ENCODE measurements at places on chromosomes 2 and 18.
A peak's percentile ranks its signal among the peaks of the same experiment; 100 is the strongest.

GRCh38 chr2:149466635-149467034 is 120.9 kb downstream of the MMADHC start:
- H3K27me3 ChIP-seq, result no peaks in the 10 kb centered on the region
- no peaks in the 10 kb centered on the region for H3K36me3 ChIP-seq
- no peak for DNase-seq
- H3K4me1 ChIP-seq, result no peaks in the 10 kb centered on the region
- H3K4me3 ChIP-seq, result no peak overlapping the region
- no peak overlapping the region for H3K27ac ChIP-seq

DNA sequence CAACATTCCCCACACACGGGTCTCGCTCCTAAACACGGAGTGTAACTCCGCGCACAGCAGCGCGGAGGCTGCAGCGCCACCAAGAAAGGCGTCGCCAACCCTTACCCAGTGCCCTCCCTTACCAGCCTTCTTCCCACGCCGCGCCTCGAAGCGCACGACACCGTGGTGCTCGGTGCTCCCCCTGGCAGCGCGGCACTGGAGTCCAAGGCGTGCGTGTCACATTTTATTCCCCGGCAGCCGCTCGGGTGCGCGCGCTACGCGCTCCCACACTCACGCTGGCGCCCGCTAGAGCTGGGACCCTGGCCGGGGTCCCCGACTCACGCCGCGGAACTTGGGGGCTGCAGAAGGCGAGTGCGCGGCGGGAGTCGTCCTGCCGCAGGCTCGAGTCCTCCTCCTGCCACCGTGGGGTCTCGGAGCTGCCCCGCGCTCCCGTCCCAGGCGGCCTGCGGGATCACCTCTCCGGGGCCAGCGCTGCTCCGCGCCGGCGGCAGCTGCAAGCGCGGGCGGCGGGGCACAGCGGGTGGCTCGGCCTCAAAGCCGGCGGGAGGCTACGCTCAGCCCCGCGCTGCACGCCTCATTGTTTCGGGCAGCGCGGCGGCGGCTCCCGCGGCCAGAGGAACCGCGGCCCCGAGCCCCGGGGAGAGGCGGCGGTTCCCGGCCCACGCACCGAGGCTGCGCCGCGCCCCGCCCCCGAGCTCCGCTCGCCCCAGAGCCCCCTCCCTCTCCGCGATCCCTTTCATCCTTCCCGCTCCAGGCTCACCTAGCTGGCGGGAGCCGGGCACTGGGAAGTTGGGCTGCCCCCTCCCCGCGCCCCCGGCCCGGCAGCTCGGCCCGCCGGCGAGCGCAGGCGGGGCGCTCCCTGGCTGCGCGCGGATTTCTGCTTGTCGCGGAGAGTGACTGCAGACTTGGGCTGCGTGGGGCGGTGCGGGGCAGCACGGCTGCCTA is at the start of gene ST6GAL2:
Gene ST6GAL2 (minus strand): TSS at position 197 of the 945 bp plus-strand sequence. CDS start 42,190 bp downstream, outside the sequence.
- no peak within 1 kb of the TSS for H3K27ac ChIP-seq
- no peaks in the 10 kb centered on the region for H3K27me3 ChIP-seq
- H3K4me1 ChIP-seq, result peaks cover 24% of the 10 kb centered on the region
- peak within 1 kb of the TSS; percentile 14 for H3K4me3 ChIP-seq
- DNase-seq, result no peak

- no peaks in the 10 kb centered on the region for H3K4me1 ChIP-seq
- DNase-seq, result no peak
- no peak overlapping the region for H3K4me3 ChIP-seq
- H3K27ac ChIP-seq, result no peak overlapping the region
- no peaks in the 10 kb centered on the region for H3K27me3 ChIP-seq
These were observed 1.5 kb downstream of the IL36B start for GRCh38 chr2:113050921-113051895.

GRCh38 chr18:45793264-45793965 is 32.1 kb upstream of the SIGLEC15 start:
- H3K4me3 ChIP-seq, result no peak overlapping the region
- no peaks in the 10 kb centered on the region for H3K4me1 ChIP-seq
- H3K36me3 ChIP-seq, result no peaks in the 10 kb centered on the region
- DNase-seq, result no peak
- no peaks in the 10 kb centered on the region for H3K27me3 ChIP-seq

DNA sequence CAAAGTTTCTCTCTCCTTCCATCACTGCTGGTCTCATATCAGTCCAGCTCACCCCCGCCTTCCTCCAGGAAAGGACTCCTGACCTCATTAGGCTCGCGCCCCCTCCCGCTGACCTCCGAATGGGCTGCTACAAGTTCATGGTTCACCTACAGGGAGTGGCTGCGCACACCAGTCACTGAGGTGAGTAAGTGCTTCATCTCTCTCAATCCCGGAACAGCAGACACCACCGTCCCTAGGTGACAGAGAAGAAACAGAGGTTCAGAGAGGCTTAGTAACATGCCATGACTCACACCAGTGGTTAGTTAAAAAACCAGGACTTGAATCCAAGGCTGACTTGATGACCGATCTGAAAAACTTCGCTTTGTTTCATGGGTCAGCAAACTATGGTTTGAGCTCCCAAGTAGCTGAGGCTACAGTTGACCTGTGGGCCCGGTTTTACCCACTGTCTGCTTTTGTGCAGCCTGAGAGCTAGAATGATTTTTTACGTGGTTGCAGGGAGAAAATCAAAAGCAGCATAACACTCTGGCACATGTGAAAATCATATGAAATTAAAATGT is 42.0 kb downstream of the ZFP36L2 start:
- no peak overlapping the region for H3K27ac ChIP-seq
- H3K27me3 ChIP-seq, result no peaks in the 10 kb centered on the region
- peaks cover 20% of the 10 kb centered on the region for H3K4me1 ChIP-seq
- no peak for DNase-seq

- no peak overlapping the region for H3K27ac ChIP-seq
- H3K27me3 ChIP-seq, result no peaks in the 10 kb centered on the region
- no peak for DNase-seq
- no peak overlapping the region for H3K4me3 ChIP-seq
These were observed 224.5 kb downstream of the TTC32 start for GRCh38 chr2:19677215-19677777.

- H3K4me1 ChIP-seq, result no peaks in the 10 kb centered on the region
- H3K27me3 ChIP-seq, result no peaks in the 10 kb centered on the region
- no peak for DNase-seq
These were observed 22.7 kb downstream of the LDLRAD4 start for GRCh38 chr18:13241083-13241892.

GRCh38 chr2:96802721-96803120 is 13.3 kb upstream of the CNNM3 start:
- peaks cover 19% of the 10 kb centered on the region for H3K4me1 ChIP-seq
- H3K27me3 ChIP-seq, result no peaks in the 10 kb centered on the region
- H3K4me3 ChIP-seq, result no peak overlapping the region
- no peak for DNase-seq
- H3K36me3 ChIP-seq, result peaks cover 6% of the 10 kb centered on the region
- H3K27ac ChIP-seq, result no peak overlapping the region

DNA sequence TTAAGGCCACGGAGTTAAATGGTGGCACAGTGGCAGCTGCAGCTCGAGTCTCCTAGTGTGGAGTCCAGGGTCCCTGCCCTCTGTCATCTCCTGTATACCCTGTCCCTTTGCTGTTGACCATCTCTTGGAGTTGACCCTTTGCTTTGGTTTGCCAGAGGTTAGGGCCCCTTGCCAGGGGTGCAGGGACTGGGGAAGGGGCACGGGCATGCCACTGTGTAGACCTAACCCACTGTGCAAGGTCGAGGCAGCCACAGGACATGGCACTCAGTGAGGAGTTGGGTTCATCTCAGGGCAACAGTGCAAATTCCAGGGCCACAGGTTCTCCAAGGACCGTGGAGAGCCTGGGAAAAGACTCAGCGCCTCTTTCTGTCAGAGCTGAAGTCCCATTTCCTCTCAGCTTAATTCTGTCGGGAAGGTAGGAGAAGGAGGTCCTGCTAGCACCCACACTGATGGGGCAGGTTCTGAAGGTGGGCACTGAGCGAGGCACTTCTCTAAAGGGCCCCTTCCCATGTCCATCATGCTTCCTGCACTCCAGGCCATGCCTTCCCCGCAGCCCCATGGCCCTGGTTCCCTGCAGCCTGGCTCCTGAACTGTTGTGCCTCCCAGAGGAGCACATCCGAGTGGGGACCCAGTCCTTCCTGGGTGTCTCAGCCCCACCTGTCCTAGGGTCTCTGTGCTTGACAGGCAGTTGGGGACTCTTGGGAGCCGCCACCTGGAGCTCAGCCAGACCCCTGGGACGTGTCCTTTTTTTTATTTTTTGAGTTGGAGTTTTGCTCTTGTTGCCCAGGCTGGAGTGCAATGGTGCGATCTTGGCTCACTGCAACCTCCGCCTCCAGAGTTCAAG is 2.8 kb downstream of the KHK start:
- H3K27ac ChIP-seq, result no peak overlapping the region
- H3K4me3 ChIP-seq, result no peak overlapping the region
- peaks cover 22% of the 10 kb centered on the region for H3K4me1 ChIP-seq

GRCh38 chr2:215622837-215623236 is 187.0 kb upstream of the FN1 start:
- no peaks in the 10 kb centered on the region for H3K36me3 ChIP-seq
- no peaks in the 10 kb centered on the region for H3K27me3 ChIP-seq
- H3K4me3 ChIP-seq, result no peak overlapping the region
- DNase-seq, result no peak
- no peak overlapping the region for H3K27ac ChIP-seq
- peaks cover 11% of the 10 kb centered on the region for H3K4me1 ChIP-seq

- no peak for DNase-seq
- H3K36me3 ChIP-seq, result no peaks in the 10 kb centered on the region
- H3K27me3 ChIP-seq, result no peaks in the 10 kb centered on the region
- no peaks in the 10 kb centered on the region for H3K4me1 ChIP-seq
- H3K27ac ChIP-seq, result no peak overlapping the region
- H3K4me3 ChIP-seq, result no peak overlapping the region
These were observed 730.8 kb downstream of the DCC start for GRCh38 chr18:53070788-53071187.

DNA sequence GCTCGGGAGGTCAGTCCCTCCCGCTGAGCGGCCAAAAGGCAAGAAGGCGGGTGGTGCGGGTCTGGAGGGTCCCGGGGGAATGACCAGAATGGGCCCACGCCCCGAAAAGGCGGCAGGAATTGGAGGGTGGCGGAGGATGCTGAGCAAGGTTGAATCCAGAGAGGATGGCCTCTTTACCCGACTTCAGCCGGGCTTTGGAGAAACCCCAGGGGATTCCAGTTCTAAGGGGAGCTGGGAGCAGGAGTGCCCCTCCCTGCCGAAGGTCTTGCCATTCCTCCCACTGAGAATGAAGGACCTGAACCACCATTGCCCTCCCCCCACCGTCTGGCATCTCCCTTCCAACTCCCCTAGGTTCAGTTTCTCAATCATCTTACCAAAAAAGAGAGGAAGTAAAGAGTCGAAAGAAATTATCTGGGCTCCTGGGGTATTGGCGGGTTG is 38.9 kb upstream of the ATP6V1B1 start:
- no peak overlapping the region for H3K4me3 ChIP-seq
- no peaks in the 10 kb centered on the region for H3K36me3 ChIP-seq
- no peaks in the 10 kb centered on the region for H3K4me1 ChIP-seq
- peaks cover 90% of the 10 kb centered on the region for H3K27me3 ChIP-seq

- no peak overlapping the region for H3K27ac ChIP-seq
These were observed 12.3 kb upstream of the TEX51 start for GRCh38 chr2:126886211-126886915.

GRCh38 chr2:51734115-51734514 is 702.2 kb upstream of the NRXN1 start:
- H3K4me1 ChIP-seq, result no peaks in the 10 kb centered on the region
- no peak overlapping the region for H3K4me3 ChIP-seq
- no peaks in the 10 kb centered on the region for H3K27me3 ChIP-seq
- no peaks in the 10 kb centered on the region for H3K36me3 ChIP-seq
- no peak overlapping the region for H3K27ac ChIP-seq
- no peak for DNase-seq

- no peaks in the 10 kb centered on the region for H3K4me1 ChIP-seq
- H3K27me3 ChIP-seq, result no peaks in the 10 kb centered on the region
- H3K27ac ChIP-seq, result no peak overlapping the region
- no peaks in the 10 kb centered on the region for H3K36me3 ChIP-seq
- no peak for DNase-seq
- no peak overlapping the region for H3K4me3 ChIP-seq
These were observed 106.9 kb upstream of the PPP1CB start for GRCh38 chr2:28644760-28645159.

DNA sequence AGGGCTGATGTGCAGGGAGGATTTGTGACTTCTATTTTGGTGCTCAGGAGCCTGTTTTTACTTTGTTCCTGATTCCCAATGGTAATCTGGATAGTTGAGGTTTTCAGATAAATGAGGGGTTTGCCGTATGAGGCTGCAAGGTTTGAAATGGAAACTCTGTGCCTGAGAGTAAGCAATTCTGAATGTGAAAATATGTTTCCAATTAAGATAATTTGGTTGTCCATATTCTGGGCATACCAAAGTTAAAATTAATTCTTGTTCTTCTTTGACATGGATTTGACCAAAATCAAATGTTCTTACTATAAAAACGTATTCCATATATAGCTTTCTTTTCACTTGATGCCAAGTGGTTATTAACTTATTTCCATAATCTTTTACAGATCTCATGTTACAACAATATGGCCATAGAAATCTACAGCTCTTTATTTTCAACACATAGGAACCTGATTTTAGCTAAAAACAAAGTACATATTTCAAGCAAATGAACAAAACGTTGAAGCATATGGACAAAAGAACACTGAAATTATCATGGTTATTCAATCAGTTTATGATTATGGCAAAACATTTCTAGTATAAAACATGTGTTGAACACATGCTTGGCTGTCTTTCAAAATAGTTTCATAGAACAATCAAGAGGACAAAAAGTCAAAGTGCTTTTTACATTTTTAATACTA is 63.4 kb upstream of the ARHGAP28 start:
- H3K4me1 ChIP-seq, result no peaks in the 10 kb centered on the region
- H3K36me3 ChIP-seq, result no peaks in the 10 kb centered on the region
- no peak overlapping the region for H3K4me3 ChIP-seq
- H3K27me3 ChIP-seq, result no peaks in the 10 kb centered on the region
- no peak overlapping the region for H3K27ac ChIP-seq
- no peak for DNase-seq

DNA sequence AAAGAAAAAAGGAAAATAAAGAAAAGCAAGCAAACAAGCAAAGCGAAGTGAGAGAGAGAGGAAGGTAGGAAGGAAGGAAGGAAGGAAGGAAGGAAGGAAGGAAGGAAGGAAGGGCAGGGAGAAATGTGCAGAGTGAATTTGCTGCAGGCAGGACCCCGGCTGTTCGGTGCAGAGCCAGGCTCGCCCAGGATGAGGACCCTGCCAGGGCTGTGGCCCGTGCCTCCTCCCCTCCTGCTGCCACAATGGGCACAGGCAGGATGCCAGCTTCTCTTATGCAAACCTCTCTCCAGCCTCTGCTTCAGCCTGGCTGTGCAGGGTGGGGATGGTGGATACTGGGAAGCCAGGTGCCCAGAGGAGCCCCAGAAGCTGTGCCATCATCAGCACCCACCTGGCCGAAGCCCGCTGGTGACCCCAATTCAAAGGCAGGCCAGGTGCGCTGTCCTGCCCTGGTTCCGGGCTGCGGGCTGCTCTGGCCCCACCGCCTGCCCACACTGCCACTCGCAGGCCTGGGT is 3.2 kb downstream of the GPR17 start:
- no peaks in the 10 kb centered on the region for H3K27me3 ChIP-seq
- no peaks in the 10 kb centered on the region for H3K36me3 ChIP-seq
- no peak overlapping the region for H3K4me3 ChIP-seq
- peak overlapping the region; percentile 75 for H3K27ac ChIP-seq
- no peak for DNase-seq

GRCh38 chr2:64654063-64654811 is 524 bp upstream of the SERTAD2 start:
- no peaks in the 10 kb centered on the region for H3K27me3 ChIP-seq
- no peaks in the 10 kb centered on the region for H3K36me3 ChIP-seq
- H3K4me1 ChIP-seq, result peaks cover 29% of the 10 kb centered on the region
- H3K27ac ChIP-seq, result peak overlapping the region; percentile 96

- H3K27me3 ChIP-seq, result no peaks in the 10 kb centered on the region
- no peaks in the 10 kb centered on the region for H3K36me3 ChIP-seq
- no peak overlapping the region for H3K27ac ChIP-seq
- no peak for DNase-seq
- H3K4me3 ChIP-seq, result no peak overlapping the region
These were observed 2.2 kb downstream of the EPB41L3 start for GRCh38 chr18:5541644-5542043.
